Activated naive CD8-positive, alpha-beta T cell treated with anti-CD3 and anti-CD28 coated beads, Interleukin-2, amount 50 U/mL, for 16 hours (primary cell): ENCODE measurements at places on chromosomes 4 and X.

- no peak for DNase-seq
Measured at GRCh38 chrX:112521676-112522075, 158.1 kb downstream of the LHFPL1 start.

- DNase-seq: no peak
Measured at GRCh38 chrX:22760513-22761057, 239.2 kb upstream of the DDX53 start.

- no peak for DNase-seq
Measured at GRCh38 chrX:9233141-9233540, 199.2 kb upstream of the FAM9B start.

DNA sequence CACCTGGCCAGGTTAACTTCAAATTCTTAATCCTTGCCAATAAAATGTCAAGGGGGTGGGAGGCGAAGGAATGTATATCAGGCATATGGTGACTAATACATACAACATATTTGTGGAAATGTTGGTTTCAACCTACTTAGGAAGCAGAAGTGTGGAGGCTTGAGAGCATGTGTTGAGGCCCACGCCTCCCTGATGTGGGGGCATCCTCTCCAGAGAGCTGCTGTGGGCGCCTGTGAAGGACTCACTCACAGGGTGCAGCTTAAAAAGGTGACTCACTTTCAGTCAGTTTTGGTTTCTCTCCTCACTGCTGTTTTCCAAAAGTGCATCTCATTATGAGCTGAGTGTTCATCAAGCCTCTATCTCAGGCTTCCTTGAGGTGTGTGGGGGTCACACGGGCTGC lies 27.5 kb downstream of the LNX1 start:
- DNase-seq: no peak

DNA sequence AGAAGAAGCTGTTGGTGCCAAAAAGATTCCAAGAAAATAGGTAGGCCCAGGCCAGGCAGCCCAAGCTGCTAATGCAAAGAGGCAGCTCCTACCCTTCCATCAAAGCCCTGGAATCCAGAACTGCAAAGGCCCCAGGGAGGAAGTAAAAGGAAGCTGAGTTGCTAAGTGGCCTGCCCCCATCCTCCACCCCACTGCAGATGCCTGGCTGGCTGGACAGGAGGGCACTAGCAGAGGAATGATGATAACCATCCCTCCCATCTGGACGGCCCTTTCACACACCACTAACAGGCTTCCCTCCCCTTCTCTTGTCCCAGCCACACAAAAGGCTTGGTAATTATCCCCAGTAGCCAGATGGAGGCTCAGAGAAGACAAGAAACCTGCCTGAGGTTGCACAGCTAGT lies 32.4 kb upstream of the PJA1 start:
- DNase-seq: no peak

- DNase-seq: no peak
Measured at GRCh38 chr4:5976921-5977320, 41.3 kb downstream of the C4orf50 start.

DNA sequence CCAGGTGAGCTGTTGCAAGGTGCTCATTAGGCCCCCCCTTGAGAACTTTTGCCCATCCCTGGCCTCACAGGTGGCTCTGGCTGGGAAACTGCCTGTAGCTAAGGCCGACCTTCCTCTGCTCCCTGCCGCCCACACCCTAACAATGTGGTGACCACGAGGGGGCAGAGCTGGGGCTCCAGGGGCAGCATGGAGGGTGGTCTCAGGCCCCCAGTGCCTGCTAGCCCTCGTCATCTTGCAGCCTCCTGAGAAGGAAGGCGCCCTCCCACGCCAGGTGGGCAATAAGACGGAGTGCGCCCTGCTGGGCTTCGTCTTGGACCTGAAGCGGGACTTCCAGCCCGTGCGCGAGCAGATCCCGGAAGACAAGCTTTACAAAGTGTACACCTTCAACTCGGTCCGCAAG lies 32.4 kb downstream of the ATP2B3 start:
- DNase-seq: no peak

DNA sequence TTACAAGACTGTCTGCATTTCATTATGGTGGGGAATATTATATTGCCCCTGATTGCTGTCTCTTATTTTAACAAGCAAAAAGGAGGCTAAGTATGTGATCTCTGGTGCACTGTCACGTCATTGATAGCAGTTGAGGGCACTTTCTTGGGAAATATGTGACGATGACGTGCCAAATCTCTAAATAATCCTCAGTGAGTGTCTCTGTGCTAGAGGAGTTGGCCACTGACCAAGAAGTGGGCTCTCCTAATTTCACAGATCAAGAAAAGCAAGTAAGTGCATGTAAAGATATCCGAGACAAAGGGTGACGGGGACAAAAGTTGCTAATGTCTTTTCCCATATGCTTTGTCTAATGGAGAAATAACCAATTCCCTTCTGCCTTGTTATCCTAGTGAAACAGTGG lies 487.4 kb upstream of the TENM3 start:
- DNase-seq: no peak

DNA sequence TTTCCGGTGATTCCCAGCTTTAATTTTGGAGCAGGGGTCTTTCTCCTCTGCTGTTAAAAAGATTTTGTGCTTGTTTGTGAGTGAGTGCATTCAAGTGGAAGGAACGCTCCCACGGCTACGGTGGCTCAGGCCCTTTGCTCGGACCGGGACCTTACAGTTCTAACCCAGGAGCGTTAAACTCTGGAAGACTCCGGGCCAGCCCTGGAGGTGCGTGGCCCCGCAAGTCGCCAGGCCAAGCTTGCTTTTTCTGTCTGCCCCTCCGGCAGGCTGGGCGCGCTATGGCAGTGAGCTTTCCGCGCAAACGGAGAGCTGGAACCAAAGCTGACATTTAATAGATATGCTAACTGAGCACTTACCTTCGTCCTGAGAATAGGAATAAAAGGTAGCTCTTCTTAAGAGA lies 18.3 kb upstream of the PITX2 start:
- no peak for DNase-seq

GRCh38 chr4:110636680-110637407 lies 14.0 kb upstream of the PITX2 start:
- DNase-seq: no peak

DNA sequence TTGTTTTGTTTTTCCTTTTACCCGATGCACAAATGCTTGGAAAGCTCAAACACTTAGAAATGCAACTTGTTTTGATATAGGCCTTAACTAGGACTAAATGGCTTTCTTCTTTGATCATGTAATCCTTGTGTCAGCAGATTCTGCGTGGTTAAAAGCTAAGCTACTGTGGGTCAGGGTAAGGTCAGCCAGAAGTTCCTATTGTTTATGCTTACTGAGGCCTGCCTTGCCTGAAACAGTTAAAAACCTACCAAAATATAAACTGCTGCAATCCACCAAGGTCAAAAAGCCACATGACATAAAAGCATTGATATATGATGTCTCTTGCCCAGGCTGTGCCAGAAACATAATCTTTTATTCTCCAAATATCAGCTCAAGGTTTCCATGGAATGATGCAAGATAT lies 223.4 kb downstream of the FAM47B start:
- no peak for DNase-seq

GRCh38 chr4:87975466-87975865 lies at the start of gene SPP1:
Gene SPP1, plus strand, starts transcription at chr4:87975714. Its CDS starts 1,182 bp downstream, at chr4:87976896.
- DNase-seq: no peak

DNA sequence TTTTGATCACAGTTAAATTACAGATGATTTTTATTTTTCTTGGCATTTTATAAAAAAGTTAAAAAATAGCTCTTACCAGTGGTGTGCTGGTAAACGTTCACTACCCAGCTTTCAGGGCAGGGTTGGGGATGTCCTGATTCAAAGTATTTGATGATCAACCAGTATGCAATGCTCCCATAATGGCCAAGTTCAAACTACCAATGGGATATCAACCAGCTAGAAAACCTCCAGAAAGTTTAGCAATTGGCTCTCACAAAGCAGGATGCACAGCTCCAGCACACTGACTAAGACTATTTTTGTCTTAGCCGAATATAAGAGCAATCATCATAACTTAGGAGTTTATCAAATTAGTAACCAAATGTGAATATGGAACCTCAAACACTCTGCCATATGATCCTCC lies 108.0 kb upstream of the PDE5A start:
- DNase-seq: no peak

- DNase-seq: no peak
Measured at GRCh38 chrX:155262970-155263754, 1.1 kb downstream of the RAB39B start.
